CD4-positive, alpha-beta T cell treated with Interferon alpha-2 for 1 hour (primary cell): ENCODE measurements at places on chromosomes 4 and X.

GRCh38 chr4:158067646-158068045, 105.2 kb downstream of the GASK1B start:
- no peak for DNase-seq

- DNase-seq, result no peak
Measured at GRCh38 chr4:100952590-100952989, 394.7 kb downstream of the PPP3CA start.

DNA sequence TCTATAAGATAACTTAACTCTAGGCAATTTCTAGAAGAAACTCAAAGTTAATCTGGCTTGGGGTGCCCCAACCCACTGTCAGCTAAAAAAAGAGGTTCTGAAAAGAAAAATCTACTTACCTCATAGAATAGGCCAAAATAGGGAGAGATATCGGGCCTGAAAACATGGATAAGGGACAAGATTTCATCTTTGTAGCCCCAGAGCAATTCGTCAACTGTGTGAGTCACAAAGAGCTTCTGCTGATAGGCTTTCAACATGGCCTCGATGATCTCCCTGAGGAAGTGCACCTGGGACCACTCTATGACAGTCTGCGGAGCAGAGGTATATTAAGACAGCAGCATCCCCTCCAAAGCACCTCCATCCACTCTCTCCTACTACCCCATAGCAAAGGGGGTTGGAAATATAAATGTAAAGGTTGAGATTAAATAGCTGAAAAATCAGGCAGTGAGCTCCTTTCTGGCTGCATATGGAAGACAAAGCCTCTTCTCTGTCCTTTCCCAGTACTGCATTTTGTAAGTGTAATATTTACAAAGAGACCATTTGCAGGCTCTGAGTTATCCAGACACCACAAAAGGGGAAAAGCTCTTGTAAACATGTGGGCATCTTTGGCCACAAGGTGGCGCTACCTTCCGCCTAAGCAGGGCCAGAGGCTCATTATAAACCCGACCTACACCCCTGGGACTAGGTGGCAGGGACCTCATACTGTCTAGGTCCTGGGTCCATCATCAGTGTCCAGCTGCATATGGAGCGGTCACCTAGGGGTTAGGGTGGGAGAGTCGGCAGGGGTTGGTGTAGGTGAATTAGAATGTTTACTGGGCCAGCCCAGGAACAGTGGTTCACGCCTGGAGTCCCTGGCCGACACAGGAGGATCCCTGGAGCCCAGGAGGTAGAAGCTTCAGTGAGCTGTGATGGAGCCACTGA, 31.5 kb upstream of the NUP54 start:
- peak; percentile 81 for DNase-seq

- DNase-seq, result no peak
Measured at GRCh38 chr4:75371915-75372314, 142.3 kb downstream of the RCHY1 start.

GRCh38 chrX:40866893-40867292, 131.6 kb upstream of the MED14 start:
- no peak for DNase-seq

DNA sequence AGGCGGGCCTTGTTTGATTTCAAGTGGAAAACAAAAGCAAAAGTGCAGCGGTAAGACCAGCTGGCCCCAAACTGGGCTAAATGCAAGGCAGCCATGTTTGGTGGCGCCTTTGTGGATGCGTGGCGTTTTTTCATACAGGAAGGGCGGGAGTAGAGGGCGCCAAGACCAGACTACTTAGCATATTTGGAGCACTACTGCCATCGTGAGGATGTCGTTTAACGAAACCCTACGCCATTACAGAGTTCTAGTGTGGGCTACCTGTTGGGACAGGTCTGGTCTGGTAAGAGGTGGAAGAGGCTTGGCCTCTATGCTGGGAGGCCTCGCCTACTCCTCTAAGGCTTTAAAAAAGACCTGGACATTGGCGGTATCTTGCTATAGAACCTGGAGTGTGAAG, 230.7 kb upstream of the STK26 start:
- DNase-seq, result peak; percentile 95
